ENCODE measurements at places on chromosomes 3 and 15.
A peak's percentile ranks its signal among the peaks of the same experiment; 100 is the strongest.

DNA sequence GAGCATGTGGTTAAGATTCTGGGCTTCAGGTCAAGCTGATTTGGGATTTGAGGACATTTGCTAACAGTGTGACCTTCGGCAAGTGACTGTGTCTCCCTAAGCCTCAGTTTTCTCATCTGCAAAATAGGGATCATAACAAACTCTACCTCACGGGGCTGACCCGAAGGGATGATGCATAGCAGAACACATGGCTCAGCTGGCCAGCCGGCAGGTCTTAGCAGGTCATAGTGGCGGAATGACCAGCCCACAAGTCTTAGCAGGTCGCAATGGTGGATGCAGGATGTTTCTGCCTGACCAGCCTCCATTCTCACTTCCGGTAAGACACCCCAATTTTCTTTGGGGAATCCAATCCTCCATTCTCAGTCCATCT is 63.3 kb downstream of the IQSEC1 start:
- no peak for DNase-seq

DNA sequence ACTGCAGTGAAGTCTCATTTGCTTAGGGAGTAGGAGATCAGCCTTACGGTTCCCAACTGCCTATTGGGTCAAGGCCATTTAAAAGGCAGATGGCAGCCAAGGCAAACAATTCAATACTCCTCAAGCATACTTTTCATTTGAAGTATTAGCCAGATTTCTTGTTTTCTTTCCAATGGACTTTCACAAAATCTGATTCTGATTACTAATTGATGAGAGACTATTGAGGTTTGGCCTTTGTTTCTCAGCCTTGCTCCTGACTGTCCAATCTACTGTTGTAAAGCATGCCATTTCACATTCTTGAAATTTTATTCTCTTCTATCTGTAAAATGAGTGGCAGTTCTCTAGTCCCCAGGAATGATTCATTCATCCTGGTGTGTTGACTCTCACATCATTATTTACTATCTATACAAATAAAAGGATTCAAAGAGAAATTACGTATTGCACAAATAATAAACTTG is 166.2 kb upstream of the TGFBR2 start:
- no peak for DNase-seq

- no peak for DNase-seq
Observed at GRCh38 chr3:24526640-24527212, 32.1 kb upstream of the THRB start.

GRCh38 chr3:126555795-126556636 is 2.7 kb downstream of the C3orf22 start:
- DNase-seq: no peak

- DNase-seq: no peak
Observed at GRCh38 chr15:74130155-74130848, at the start of gene ISLR2. TSS of gene ISLR2 (plus strand) at chr15:74130586. CDS start at chr15:74132755, 2,169 bp downstream.

DNA sequence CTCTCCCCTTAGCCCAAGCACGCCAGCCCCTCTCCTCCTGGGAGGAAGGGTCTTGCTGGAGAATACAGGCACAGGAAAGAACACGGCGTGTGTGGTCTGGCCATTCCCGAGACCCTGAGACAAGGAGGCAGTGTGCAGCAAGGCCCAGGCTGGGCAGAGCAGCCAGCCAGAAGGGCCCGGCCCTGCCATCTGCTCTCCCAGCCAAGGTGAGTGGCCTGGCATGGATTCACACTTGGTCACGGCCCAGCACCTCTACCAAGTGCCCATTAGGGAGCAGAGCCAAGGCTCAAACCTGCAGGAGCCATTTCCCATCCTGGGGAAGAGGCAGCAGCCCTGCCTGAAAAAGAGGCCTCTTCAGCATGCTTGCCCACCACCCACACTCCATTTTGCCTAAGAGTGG is 28.6 kb downstream of the MEGF11 start:
- no peak for DNase-seq

DNA sequence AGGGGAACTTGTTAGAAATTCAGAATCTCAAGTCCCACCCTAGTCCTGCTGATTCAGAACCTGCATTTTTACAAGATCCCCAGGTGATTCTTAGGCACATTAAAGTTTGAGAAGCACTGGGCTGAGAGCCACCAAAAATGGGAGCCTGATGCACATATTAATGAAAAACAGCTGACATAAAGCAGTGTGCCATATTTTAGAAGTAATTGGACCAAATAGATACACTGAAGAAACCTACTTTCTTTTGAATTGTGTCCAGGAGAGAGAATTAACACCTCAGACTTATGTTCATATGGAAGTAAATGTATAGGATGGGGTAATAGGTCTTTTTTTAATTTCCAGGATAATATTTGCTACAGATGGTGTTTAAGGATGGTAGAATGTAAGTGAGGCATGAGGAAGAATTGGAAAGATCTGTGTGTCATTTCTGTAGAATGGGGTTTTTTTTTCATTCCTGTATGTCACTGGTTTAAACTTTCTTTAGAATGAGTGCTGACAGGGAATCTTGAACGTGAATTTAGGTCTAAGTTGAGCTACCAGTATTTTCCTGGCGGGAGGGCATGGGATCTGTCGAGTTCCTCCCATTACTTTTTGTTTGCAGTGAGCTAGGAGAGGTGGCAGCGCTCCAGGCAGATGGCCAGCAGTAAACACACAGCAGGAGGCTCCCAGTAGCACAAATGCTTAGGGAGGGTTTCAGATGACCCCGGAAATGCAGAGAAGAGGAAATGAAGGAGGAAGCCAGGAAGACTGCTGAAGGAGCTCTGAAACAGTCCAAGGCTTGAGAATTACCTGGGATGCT is 185.6 kb downstream of the PLCL2 start:
- peak; percentile 45 for DNase-seq

DNA sequence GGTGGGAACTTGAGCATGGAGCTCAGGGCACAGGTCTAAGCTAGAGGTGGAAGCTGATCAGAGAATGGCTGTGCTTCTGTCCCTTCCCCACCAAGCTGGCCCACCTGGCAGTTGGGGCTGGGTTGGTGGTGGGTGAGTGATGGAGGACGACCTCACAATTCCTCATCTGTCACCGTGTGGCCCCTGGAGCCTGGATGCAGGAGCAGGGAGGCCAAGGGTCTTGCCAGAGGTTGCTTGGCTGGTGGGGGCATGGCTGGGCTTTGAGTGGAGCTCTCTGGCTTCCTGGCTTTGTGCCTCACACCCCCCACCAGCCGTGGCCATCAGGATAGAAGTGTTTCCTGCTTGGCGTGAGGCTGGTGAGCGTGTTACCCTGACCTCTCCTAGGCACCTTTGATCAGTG is 36.0 kb downstream of the FBLN2 start:
- DNase-seq: no peak

- DNase-seq: no peak
Observed at GRCh38 chr15:68348081-68348480, 70.5 kb downstream of the FEM1B start.

GRCh38 chr3:36988356-36988755 is 4.6 kb downstream of the EPM2AIP1 start:
- no peak for DNase-seq

- DNase-seq: no peak
Observed at GRCh38 chr3:64359735-64360134, 134.5 kb upstream of the PRICKLE2 start.

- no peak for DNase-seq
Observed at GRCh38 chr3:16994854-16995525, 110.2 kb downstream of the PLCL2 start.

- DNase-seq: no peak
Observed at GRCh38 chr3:182139627-182140357, 428.1 kb downstream of the SOX2 start.

DNA sequence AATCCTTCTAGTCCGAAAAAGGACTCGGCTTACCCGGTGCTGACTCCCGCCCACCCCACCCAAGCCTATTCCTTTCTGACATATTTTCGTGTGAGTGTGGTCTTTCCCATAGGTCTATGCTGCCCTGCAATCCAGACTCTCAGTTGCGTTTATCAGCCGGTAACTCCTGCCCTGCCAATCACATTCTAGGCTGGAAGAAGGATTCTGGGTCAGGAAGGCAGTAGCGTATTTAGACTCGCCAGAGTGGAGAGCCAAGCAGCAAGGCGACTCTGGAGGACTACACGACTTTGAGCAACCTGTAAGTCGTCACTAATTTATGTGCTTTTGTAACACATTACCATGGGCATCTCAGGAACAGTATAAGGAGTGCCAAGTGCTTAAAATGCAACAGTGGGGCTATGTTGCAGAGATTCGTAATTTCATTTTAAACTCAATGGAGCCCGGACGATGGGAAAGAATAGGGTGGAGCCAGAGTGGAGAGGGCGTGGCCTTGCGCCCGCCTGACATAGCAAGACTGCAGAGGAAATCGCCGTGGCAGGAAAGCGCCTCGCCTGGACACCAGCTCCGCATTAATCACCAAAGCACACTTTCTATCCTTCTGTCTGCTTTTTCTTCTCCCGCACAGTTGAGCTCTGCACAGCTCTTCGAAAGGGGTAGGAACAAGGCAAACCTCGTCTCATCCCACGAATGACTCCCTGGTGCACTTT is 1044.2 kb downstream of the AGBL1 start:
- DNase-seq: no peak

GRCh38 chr3:77197408-77197807 is 157.5 kb downstream of the ROBO2 start:
- DNase-seq: no peak

DNA sequence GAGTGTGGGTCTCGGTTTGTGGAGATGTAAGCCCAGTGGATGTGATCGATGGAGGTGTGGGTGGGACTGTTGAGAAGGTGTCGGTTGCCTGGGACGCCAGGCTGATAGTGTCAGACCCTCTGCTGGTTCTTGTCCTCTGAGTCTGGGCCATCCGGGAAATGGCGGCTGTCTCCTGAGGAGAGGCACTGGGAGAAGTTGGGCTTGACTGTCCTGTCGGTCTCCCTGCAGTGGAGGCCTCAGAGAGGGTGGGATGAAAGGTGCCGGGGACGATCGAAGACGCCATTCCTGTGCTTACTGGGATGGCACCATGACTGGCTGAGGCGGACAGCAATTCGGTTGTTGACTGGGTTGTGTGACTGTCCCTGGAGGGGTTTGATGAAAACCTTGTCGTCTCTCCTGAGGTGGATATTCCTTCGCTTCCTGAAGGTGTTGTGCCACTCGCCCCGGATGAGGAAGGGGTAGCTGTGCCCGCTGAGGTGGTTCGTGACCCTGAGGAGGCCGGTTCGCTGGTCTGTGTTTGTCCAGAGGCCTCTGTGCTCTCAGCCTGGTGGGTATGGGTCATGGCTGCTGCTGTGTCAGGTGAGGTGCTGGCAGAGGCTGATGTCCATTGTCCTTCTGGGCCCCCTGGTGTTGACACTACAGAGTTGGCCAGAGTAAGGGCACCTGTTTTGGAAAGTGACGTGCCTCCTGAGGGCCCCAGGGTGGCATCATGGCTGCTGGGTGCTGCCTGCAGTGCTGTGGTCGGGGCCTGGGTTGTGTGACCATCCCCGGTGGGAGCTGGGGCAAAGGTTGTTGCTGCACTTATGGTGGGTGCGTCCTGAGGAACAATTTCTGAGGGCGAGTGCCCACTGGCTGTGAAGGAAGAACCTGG is 22.8 kb downstream of the MUC4 start:
- DNase-seq: no peak

- no peak for DNase-seq
Observed at GRCh38 chr3:69695443-69695842, 43.8 kb upstream of the MITF start.

- DNase-seq: no peak
Observed at GRCh38 chr15:69781411-69782125, 316.1 kb downstream of the TLE3 start.

DNA sequence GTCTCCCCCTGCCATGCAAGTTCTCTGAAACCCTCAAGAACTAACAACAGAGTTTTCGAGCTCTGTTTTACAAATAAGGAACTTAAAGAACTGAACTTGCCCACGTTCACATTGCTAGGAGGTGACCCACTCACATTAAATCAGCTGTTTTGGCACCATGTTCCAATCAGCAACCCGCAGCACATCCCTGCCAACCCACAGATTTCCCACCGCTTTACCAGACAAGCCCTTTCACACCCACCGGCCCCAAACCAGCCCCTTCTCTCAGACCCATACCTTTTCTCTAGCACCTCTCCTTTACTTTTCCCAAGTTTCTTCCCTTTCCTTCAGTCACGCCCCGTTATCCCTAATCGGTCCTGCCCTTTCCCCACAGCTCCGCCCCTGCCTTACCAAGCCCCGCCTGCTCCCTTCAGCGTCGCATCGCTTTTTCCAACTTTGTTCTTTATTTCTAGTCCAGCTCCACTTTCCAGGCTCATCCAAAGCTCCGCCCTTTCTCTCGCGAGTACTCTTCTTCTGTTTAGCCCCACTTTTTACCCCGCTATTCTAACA is 804 bp upstream of the BRPF1 start:
- peak; percentile 74 for DNase-seq
